ENCODE measurements at places on chromosomes 6 and 20.

GRCh38 chr6:74557236-74557635, 648.6 kb downstream of the COL12A1 start:
- no peak for DNase-seq

- no peak for DNase-seq
Observed at GRCh38 chr6:12586721-12587480, 129.7 kb upstream of the PHACTR1 start.

DNA sequence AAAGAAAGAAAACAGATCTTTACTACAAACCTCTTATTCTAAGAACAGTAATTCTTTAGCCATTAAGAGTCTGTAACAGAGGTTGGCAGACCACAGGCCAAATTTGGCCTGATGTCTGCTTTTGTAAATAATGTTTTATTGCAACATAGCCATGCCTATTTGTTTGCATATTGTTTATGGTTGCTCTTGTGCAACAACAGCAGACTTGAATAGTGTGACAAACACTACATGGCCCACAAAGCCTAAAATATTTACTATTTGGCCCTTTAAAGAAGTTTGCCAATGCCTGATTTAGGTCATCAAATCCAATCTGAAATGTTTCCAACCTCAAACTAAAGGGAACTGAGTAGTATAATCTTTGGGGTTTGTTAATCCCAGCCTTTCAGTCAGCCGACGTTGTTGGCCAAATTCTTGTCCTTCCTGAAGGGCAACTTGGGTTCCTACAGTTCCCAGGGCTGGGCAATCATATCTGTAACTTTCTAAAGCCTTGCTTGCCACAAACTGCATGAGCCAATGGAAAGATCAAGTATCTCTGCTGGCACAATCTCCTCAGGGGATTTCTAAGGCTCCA, 33.9 kb upstream of the TBC1D20 start:
- DNase-seq, result no peak

DNA sequence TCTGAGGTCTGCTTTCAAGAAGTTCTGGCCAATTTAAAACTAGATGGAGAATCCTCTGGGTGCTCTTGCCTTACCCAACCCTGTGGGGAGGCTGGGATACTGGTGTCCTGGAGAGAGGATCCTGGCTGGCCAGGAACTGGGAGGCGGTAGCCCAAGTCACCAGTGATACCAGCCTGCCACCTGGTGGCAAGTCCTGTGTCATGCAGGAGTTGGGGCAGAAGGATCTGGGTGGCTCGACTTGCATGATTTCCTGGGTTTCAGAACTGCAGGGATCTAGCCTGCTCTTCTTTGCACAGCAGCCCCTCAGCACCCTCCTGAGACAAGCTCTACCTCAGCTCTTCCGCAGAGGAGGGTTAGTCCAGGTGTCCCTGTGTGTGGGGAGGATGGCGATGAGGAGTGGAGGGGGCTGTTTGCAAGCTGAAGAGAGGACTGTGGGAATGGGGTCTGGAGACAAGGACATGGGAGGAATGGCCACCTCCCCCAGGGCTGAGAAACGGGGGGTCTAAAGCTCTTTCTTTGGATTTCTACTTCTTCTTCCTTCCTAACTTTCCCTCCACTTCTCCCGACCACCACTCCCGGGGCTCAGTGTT, 4.2 kb downstream of the KCNK17 start:
- DNase-seq, result peak; percentile 47
